Activated naive CD8-positive, alpha-beta T cell treated with anti-CD3 and anti-CD28 coated beads, Interleukin-2, amount 50 U/mL, for 16 hours (primary cell): ENCODE measurements at places on chromosomes 2 and 18.
A peak's percentile ranks its signal among the peaks of the same experiment; 100 is the strongest.

GRCh38 chr2:4895371-4895770 is 796.8 kb upstream of the SOX11 start:
- no peak for DNase-seq

GRCh38 chr18:36352384-36352783 is 54.9 kb downstream of the FHOD3 start:
- DNase-seq, result no peak

DNA sequence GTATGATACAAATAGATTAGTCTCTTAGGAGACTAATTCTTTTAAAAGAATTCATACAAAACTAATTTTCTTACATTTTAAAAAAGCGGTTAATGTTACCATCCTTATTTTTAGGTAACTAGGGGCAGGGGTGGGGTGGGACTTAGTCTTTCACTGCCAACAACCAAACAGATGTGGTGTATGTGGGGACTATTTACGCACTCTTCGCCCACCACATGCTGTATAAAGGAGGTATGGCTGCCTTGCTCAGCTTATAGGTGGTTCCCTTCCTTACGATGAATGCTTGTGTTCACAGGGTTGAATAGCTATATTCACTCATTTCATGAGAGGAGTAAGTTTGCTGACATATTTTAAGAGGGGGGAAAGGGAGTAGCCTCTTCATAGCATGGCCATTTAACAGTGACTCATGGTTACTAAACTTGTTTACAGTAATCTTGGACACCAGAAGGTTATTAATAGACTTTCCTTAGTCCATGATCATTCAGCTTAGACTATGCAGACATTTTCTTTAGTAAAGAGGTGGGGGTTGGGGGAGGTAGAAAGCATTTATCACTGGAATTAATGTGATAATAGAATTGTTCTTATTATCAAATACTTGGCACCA is 61.8 kb downstream of the CAB39 start:
- no peak for DNase-seq

DNA sequence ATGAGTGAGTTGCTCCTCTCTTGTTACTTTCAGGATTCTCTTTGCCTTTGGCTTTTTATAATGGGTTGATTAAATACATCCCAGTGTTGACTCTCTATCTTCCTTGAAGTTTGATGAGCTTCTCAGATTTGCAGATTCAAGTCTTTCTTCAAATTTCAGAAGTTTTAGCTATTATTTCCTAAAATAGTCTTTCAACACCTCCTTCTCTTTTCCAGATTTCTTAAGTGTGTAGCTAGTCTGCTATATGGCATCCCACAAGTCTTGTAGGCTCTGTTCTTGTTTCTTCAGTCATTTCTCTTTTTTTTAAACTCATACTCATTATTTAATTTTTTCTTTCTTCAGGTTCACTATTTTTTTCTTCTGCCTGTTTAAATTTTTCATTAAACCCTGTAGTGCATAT is 287.7 kb upstream of the CNTNAP5 start:
- no peak for DNase-seq

DNA sequence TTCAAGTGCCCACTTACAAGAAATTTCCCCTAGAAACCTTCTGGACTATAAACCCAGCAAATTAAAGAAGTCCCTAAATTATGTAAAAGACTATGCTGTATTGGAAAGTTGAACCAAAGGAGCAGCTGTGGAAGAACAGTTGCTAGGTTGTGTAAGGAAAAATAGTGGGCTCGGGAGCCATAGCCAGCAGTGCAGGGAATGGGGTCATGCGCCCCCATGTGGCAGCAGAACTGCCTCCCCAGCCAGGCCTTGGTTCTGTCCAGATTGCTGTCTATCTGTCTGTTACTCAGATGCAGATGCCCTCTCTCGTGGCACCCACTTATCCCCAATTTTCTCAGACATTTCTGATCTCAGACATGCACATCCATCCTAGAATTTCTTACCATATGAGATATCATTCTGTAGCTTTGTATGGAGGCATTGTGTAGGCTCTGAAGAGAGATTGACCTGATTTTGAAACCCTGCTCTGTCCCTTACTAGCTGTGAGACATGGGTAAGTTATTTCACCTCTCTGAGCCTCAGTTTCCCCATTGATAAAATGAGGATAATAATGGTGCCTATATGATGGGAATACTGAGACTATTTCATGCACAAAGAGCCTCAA is 258.3 kb downstream of the SS18 start:
- no peak for DNase-seq

GRCh38 chr2:228559774-228560415 is 378.4 kb upstream of the SPHKAP start:
- no peak for DNase-seq

DNA sequence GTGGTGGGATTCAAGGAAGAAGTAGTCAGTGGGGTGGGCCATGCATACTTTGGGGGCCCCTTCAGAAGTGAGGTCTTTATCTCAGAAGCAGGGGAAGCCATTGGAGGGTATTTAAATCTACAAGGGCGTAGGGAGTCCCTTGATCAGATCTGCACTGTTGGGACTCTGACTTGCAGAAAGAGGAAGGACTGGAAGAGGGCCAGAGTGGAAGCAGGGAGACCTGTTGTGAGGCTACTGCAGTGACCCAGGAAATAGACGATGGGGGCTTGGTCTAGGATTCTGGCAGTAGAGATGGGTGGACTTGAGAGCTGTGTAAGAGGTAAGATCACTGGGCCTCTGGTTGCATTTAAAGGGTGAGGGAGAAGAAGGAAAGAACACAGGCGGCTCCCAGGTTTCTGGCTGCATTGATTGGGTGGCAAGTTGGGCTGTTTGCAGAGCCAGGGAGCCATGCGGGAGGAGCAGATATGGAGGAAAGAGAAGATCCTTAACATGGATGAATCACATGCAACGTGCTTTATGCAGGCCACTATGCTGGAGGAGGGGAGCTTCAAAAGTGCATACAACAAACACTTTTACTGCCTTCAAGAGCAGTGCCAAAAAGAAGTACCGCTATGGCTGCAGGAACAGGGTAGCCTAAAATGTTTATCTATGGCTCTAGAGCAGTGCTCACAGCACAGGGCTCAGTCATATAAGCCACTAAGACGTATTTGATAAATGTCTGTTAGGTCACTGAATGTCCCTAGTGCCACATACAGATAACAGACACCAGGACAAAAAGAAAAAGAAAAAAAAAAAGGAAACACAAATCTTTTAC is 2.3 kb downstream of the SFXN5 start:
- no peak for DNase-seq

- DNase-seq, result no peak
Observed at GRCh38 chr2:186669146-186669545, 24.7 kb upstream of the FAM171B start.

DNA sequence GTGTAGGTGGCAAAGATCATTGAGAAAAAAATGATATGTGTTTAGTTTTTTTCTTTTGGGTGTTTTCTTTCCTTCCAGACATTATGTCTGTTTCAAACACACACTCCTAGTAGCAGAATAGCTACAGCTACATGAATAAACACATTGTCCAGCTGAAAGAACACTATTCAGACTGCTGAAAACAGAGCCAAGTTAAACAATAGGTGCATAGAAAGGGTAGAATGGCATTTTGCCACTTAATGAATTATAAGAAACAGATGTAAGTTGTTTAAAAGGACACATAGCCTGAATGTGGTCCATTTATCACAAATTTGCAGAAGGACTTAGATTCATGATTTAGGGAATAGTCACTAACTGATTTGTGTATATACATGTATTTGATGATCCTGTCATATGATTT is 20.1 kb downstream of the CTLA4 start:
- DNase-seq, result no peak

GRCh38 chr18:74282755-74283554 is 8.8 kb downstream of the CYB5A start:
- no peak for DNase-seq

DNA sequence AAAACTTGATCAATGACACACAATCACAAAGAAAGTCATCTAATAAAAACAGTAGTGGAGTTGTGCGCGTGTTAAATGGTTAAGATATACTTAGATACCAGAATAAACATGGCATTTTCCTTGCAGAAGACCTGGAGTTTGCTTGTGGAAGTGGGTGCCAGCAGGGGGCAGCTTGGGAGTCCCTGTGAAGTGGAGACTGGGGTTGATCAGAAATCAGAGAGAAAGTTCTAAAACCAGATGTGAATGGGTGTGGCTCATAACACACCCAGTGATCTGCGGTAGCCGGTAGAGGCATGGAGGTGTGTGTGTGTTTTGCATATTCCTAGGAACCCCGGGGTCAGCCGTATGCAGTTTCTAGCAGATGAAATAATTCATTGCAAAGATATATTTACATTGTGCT is 300.1 kb upstream of the TRIB2 start:
- DNase-seq, result peak; percentile 12

- peak; percentile 51 for DNase-seq
Observed at GRCh38 chr2:204177977-204178522, 241.5 kb downstream of the ICOS start.

DNA sequence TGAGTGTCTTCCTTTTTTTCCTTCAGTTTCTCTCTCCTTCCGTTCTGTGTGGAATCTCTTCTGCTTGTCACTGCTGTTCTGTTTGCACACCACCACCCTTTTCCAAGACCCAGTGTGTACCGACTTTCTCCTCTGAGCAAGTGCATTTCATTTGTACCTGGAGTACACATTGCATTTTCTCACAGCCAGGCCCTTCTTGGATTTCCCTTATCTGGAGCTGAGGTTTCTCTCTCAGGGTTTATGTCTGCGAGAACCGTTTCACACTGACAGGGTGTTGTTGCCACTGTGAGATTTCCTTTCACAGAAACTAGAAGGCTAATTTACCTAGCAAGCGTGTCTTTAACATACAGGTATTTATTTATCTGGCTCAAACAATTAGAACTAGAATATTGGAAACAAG is 26.2 kb downstream of the NCOA1 start:
- no peak for DNase-seq

DNA sequence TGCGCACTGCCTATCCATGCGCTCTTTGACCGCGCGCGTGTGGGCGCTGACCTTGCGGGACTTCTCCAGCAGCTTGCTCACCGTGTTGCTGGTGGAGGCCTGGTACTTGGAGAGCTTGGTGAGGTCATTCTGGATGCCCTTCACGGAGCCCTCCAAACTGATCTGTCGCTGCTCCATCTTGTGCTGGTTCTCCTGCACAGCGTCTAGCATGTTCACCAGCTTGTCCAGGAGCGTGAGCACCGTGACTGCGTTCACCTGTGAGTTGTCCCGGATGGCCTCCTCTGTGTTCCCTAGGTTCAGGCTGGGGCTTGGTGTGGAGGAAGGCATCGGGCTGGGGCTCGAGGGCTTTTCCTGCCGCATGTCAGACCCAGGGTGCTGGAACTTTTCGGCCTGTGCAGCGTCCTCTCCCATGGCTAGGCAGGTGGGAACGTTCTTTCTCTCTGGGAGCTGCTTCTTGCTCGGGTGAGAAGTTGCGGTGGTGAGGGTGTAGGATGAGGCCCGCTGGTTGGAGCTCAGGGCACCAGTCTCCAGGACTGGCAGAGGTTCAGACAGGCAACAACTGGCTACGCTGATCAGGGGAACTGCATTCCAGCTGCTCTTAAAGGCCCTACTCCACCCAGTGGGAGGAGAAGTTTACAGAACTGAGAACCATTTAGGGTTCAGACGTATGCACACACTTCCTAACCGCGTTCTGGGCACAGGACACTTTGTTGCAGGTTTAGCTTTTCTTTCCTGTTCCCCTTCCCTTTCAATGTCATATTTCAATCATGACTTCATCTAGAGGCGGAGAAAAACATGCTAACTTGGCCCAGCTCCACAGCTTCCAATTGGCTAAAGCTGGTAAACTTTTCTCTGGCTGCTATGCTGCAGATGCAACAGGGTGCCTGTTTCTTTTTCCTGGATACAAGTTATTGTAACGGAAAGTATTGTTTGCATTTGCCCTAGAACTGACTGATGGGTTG is at the start of gene CAVIN2:
Gene CAVIN2 (minus strand): TSS at position 574 of the 962 bp plus-strand sequence. CDS start 163 bp downstream, at position 411.
- DNase-seq, result no peak

DNA sequence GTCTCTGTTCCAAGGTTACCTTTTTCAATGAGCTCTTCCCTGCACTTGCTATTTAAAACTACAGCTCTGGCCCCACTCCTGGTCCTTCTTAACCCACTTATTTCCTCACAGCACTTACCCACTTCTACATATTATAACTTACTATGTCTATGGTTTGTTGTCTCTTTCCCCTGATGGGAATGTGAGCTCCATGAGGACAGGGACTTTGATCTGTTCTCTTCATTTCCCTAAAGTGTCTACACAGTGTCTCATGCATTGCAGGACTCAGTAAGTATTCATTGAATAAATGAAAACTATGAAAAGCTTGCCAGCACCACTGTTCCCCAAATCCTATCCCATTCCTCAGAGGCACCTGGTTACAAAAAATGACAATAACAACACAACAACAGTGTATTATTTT is 18.3 kb upstream of the ACYP2 start:
- no peak for DNase-seq

DNA sequence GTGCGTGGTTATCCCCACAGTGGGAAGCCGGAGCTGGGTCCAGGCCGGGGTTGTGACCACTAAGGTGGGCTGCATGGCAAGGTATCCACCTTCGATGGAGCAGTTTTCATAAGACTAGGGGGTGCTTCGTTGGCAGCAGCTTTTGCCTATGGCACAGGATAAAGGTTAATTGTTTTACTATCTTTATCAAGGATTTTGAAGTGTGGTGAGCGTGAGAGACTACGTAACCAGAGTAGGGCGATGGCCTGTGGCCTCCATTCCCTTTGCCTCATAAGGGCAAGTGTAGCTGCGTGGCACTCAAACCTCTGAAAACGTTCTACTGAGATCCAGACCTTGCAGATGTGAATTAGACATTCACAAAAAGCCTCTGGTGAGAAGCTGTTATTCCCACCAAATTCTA is 206.6 kb downstream of the ACKR3 start:
- DNase-seq, result no peak

GRCh38 chr2:15830937-15831549 is 109.3 kb upstream of the MYCN start:
- DNase-seq, result no peak

DNA sequence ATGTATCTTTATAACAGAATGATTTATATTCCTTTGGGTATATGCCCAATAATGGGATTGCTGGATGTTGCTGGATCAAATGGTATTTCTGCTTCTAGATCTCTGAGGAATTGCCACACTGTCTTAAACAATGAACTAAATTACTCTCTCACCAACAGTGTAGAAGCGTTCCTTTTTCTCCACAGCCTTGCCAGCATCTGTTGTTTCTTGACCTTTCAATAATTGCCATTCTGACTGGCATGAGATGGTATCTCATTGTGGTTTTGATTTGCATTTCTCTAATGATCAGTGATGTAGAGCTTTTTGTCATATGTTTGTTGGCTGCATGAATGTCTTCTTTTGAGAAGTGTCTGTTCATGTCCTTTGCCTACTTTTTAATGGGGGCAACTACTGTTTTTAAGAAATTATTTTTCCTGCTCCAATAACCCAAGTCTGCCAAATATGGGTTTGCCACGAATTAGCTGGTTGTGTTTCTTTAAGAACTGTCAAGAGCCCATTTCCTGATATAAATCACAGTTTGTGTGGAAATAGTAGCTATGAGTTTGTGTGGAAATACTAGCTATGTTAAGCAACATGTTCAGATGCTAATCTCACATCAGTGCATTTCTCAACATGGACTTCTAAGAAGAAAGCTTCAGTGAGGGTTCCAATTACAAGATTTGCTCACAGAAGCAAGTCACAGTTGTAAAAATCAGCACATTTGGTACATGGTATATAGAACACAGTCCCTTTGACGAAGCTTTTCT is 259.4 kb downstream of the ANAPC1 start:
- DNase-seq, result no peak

- no peak for DNase-seq
Observed at GRCh38 chr2:102208774-102209173, 22.0 kb downstream of the IL1RL2 start.
